ENCODE measurements at places on chromosomes 2 and 18.

DNA sequence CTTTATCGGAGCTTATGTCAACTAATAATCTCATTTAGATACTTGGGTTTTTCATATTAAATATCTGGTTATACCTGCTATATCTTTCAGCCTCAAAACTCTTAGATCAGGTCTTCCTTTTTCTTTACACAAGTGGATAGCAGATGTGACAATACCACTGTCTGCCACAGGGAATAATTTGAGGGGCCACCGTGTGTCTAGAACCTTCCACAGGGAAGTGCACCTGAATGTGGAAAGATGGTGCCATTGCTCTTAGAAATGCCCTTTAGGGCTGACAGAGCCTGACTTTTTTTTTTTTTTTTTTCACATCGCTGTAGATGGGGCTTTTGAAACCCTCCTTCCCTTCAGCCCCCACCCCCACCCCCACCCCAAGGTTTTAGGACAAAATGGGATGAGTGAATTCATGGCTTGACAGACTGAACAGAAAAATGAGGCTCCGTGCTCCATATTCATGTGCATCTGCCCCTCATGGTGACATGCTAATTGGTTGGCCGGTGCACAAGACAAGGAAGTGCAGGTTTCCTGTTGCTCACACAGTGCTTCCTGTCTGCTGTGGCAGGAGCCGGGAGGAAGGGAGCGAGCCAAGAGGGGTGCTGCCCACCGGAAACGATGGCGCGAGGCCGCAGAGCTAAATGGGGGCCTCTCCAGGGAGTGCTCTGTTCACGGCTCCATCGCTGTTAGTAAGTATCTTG is 246.0 kb downstream of the LDLRAD4 start:
- DNase-seq = no peak

GRCh38 chr2:123453772-123454171 is 571.3 kb upstream of the CNTNAP5 start:
- no peak for DNase-seq

GRCh38 chr2:219285894-219286425 is 6.8 kb downstream of the DNAJB2 start:
- DNase-seq = peak; percentile 47

- DNase-seq = no peak
These were observed 52.5 kb downstream of the IL1RL2 start for GRCh38 chr2:102239344-102239743.

DNA sequence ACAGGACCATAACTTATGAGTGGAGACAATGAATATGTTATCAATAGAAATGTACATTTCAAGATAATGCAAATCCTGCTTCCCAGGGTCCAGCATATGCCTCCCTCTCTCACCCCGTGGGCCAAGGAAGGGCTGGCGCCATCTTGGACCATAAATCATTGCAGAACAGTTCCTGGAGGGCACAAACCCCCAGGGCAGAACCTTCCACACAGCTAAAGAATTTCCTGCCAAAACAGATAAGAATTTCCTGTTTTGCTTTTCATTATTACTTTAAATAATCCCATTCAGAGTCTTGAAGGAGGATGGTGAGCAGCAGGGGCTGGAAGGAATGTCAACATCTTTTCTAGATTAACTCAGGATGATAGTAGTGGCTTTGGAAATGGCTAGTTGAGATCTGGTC is 53.7 kb downstream of the EHD3 start:
- DNase-seq = no peak

GRCh38 chr2:108635630-108636354 is 83.5 kb upstream of the RANBP2 start:
- no peak for DNase-seq

GRCh38 chr2:84314901-84315330 is 144.2 kb downstream of the SUCLG1 start:
- peak; percentile 75 for DNase-seq

DNA sequence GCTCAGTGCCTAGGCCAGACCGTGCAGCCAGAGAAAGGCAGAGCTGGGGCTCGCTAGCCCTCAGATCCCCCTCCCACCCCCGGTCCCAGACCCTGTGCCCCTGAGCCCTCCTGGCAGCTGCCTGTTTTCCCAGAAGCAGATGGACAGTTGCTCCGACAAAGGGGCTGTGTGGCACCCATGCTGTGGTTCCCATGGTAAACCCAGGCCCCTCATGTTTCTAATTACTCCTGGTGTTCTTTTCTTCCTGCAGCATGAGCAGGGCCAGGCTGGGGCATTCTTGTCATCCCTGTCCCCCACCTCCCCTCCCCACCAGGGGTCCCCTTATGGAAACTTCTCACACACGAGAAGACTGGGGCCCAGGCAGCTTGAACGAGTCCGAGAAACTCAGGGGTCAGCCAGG is 269.6 kb downstream of the HAUS1 start:
- DNase-seq = no peak

GRCh38 chr2:176589825-176590440 is 320.7 kb downstream of the MTX2 start:
- DNase-seq = no peak

DNA sequence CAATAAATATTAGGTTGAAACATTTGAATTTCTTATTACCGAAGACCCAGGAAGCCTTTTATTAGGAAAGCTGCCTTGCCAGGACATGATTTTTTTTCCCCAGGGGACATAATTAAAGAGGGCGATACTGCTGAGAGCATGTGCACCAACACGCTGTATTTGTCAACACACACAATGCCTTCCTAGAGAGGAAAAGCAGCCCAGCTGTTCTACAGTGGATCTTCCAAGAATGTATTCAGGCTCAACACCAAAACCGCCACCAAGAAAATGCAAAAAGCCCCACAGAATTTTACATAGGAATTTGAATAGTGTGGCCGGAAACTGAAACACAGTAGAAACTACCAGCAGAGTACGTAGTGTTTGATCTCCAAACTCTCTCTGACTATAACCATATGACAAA is 320.4 kb downstream of the DLGAP1 start:
- DNase-seq = no peak

GRCh38 chr2:113175042-113175628 is 1.4 kb downstream of the PSD4 start:
- no peak for DNase-seq

DNA sequence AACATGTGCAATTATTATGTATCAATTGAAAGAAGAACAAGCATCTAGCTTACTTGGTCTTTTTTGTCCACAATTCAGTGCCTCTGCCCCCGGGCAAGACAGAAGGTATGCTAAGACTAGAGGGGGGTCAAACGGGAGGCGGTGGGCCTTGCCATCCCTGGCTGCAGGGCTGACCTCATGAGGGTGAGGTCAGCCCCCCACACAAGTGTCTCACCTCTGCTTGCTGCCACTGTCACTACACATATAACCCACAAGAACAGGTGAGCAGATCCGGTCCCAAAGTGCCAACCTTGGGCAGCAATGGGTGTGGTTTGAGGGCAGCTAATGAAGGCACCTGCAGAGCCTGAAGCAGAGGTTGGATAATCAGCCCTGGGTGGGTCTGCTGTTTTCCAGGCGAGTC is 71.5 kb downstream of the EDAR start:
- no peak for DNase-seq

GRCh38 chr2:219446101-219446504 is 11.5 kb downstream of the SPEG start:
- peak; percentile 82 for DNase-seq

- DNase-seq = no peak
These were observed 33.2 kb upstream of the CCDC88A start for GRCh38 chr2:55452879-55453278.

DNA sequence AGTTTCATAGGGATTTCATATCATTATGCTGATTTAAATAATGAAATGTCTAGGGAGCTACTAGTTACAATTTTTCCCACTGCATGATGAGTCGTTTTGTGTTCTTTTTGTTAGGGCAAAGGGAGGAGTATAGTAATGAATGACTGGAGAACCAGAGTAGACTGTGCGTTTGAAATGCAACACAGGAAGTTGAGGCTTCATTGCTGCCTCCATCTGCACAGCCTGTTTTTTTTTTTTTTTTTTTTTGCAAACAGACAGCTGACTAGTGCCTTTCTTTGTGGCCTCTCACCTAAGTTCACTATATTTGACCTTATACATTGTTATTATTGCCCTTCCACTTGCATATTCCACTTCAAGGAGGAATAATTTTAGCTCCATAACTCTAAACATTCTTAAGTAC is 286.7 kb upstream of the LRRTM1 start:
- no peak for DNase-seq

DNA sequence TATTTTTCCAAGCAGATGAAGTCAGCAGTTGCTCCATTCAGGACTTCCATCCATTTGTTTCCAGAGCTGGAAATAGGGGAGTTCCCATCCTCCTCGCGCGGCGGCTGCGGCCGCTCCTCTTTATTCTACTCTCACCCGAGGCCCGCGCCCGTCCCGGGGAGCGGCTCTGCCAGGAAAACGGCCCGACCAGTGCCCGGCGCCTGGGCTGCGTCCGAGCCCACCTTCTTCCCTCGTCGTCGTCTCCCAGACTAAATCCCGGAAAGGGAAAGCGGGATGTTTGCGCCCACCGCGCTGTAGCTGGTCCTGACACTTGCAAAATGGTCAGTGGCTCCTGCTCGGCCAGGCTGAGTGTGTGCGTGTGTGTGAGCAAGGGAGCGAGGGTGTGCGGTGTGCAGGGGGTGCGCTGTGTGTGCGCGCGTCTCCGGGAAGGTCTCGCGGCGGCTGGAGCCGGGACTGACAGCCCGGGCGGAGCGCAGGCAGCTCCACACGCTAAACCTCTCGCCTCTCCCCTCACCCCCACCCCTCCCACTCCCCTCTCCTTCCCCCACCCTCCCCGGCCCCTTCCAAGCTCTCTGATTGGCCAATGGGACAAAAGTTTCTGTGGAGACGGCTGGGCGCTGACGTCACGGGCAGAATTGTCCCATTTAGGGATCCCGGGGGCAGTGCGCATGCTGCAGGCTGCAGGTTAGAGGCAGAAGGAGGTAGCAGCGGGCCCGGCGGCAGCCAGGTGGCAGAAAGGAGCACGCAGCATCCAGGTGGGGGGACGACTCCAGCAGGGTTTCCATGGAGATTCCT is at the start of gene NOL4:
TSS of gene NOL4 (minus strand) at position 491 of the 795 bp plus-strand sequence. CDS start 1,660 bp downstream, outside the sequence.
- peak; percentile 21 for DNase-seq

- DNase-seq = no peak
These were observed 16.5 kb downstream of the LCLAT1 start for GRCh38 chr2:30463535-30463934.

- DNase-seq = no peak
These were observed 766.8 kb upstream of the FAM98A start for GRCh38 chr2:34365932-34366331.

- DNase-seq = no peak
These were observed 50.7 kb downstream of the GREB1 start for GRCh38 chr2:11584525-11585056.

- no peak for DNase-seq
These were observed 357.1 kb downstream of the CNTNAP5 start for GRCh38 chr2:124382067-124382618.

GRCh38 chr2:55721596-55722215 is 28.1 kb upstream of the PNPT1 start:
- DNase-seq = no peak

- no peak for DNase-seq
These were observed 886.7 kb upstream of the CHAC2 start for GRCh38 chr2:52880872-52881271.

DNA sequence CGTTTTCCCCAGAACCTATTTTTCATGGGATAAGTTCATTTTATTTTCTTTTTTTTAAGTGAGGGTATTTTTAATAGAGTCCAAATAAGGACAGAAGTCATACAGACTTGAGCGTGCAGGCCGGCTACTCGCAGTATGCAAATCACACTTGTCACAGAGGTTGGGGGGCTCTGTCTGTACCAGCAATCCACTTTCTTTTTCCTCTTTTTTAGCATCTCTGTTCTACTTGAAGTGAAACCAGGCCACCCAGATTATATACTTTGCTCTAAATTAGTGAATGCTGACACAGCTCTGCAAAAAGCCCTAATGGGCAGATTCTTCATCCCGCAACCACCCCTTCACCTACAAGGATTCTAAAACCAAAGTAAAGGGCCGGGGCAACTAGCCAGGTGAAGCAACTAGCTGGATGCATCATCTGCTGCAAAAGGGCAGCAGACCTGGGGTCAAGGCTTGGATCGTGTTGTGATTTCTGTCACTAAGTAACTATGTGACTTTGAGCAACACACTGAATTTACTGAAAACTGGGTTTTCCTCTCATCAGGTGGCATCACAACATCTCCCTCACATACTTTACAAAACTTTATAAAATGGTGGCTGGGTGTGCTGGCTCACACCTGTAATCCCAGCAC is 18.4 kb downstream of the KDSR start:
- no peak for DNase-seq

DNA sequence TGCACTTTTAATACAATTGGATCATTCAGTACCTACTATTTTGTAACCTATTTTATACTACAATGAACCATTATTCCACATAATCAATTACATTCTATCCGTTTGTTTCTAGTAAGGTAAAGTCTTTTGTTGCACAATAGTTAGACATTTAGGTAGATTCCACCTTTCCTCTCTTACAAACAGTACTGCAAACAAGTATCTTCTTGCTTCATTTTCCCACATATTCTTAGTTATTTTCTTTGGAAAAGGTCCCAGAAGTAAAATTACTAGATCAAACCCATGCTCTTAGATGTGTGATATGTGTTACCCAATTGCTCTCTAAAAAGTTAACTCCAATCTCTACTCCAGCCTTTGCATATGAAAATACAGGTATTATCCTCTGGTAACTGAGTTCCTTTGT is 49.6 kb downstream of the SPIRE1 start:
- DNase-seq = no peak

DNA sequence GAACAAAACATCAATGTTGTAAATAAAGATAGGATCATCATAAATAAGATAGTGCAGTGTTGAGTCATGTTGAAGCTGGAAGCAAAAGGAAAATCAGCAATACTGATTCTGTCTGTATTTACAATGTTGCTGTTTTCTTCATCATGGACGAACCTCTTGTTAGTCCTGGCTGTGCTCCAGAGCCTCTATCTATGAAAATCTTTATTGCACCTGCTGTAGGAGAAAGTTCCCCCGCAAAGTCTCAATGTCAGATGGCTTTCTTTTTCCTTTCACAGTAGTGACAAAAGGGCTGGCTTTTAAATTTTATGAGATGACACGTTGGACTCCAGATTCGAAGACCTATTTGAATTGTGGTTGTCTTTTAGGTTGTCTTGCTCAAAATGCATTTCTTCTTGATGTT is 98.5 kb upstream of the LRRTM1 start:
- no peak for DNase-seq

GRCh38 chr2:42810971-42811811 is 18.8 kb upstream of the HAAO start:
- peak; percentile 50 for DNase-seq

- no peak for DNase-seq
These were observed 34.7 kb upstream of the GPR17 start for GRCh38 chr2:127611076-127611925.

DNA sequence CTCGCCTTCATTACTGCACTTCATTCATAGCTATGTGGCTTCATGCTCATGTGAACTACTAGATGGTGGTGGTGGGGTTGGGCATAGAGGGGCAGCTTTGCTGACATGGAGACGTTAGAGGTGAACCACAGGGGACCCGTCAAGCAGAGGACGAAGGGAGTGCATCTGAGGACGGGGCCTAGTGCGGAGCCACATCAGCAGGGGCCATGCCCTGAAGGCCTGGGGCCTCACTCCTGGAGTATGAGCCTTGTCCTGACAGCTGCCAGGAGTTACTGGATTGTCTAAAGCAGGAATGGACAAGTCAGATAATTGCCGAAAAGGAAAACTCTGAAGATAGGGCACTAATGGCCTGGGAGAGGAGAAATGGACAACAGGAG is 36.4 kb downstream of the KCNF1 start:
- DNase-seq = no peak

GRCh38 chr2:228841475-228841874 is 429.6 kb downstream of the PID1 start:
- DNase-seq = no peak
